ENCODE measurements at places on chromosomes 11 and 22.

GRCh38 chr11:895331-896110 is 15.1 kb downstream of the CHID1 start:
- DNase-seq: no peak

- no peak for DNase-seq
Measured at GRCh38 chr22:23613193-23613972, 18.7 kb downstream of the DRICH1 start.

DNA sequence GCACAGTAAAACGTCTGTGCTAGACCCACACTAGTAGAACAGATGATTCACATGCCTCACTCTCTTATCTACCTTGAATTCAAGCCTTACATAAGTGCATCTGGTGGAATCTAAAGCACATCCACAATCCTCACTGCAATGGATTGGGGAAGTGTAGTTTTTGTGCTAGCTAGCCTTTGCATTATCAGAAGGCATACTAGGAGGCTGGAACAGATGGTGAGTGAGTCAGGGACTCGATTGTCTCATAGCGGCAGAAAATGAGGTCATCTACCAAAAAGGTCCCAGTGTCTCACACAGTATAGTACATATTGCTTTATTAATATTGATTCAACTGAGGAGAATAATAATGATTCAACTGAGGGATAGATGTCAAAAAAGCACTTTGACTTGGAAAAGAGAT is 9.3 kb downstream of the MSANTD4 start:
- no peak for DNase-seq

- DNase-seq: no peak
Measured at GRCh38 chr22:37982938-37983859, 1.2 kb downstream of the SOX10 start.

GRCh38 chr11:78310500-78310909 is 107.1 kb downstream of the GAB2 start:
- DNase-seq: no peak

- DNase-seq: no peak
Measured at GRCh38 chr11:68008381-68009337, 1.5 kb upstream of the ALDH3B1 start.

DNA sequence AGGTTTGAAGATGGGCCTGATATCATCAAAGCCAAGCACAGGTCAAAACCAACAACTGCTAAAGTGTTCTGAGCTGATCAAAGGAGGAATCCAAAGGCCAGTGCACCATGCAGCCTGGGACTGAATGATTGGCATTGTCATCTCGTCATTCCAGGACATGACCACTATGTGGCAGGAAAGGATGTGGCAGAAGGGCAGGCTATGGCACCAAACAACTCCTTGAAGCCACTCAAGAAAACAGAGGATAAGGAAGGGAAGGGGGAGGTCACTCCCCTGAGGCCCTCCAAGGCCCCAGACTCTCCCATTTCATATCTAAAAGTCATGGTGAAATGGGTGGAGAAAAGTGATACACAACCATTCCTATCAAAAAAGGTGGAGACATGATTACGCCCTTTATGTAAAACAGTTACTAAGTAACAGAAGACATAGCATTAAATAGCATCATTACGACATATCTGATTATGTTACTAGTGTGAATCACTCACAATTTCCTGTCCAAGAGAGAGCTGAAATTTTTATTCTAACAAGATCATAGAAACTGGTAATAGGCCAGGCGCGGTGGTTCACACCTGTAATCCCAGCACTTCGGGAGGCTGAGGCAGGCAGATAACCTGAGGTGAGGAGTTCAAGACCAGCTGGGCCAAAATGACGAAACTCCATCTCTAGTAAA is 49.3 kb downstream of the AHNAK start:
- DNase-seq: no peak

DNA sequence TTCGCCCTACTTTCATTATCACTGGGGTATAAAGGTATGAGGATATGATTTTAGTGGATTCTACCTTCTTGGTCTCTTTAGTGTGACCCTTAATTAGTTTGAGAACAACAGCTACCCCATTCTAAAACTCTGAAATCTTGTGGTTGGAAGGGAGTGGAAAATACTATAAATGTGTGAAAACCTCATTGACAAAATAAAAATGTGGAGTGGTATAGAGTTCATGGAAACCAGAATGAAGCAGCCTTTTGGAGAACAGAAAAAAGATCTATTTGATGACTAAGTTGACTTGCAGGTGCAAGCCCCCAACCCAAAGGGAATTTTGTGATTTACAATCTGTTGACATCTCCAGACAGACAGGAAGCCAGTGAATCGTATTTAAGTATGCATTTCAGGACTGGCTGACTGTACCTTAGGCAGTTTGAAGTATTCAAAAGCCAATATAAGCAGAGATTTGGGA is 75.8 kb downstream of the GAS2 start:
- no peak for DNase-seq

- DNase-seq: no peak
Measured at GRCh38 chr11:67309166-67309565, 5.8 kb downstream of the SSH3 start.

DNA sequence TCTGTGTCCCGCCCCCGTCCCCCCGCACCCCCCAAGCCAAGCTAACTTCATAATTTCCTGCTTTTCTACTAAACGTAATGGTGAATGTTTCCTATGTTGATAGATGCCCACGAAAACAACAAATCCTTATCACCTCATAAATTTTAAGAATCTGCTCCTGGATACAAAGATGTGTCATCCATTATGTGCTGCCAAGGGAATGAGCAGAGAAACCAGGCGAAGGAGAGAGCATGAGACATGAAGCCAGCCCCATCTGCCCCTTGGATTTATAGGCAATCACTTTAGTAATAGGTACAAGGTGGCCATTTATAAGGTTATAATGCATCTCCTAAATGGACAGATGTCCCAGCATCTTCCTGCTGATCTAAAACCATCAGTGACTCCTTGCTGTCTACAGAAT is 30.3 kb downstream of the LAYN start:
- DNase-seq: no peak

GRCh38 chr11:109507836-109508561 is 86.0 kb downstream of the C11orf87 start:
- no peak for DNase-seq

GRCh38 chr22:38317995-38318715 is 922 bp upstream of the CSNK1E start:
- no peak for DNase-seq

- DNase-seq: no peak
Measured at GRCh38 chr22:19942157-19943081, 801 bp upstream of the TXNRD2 start.

DNA sequence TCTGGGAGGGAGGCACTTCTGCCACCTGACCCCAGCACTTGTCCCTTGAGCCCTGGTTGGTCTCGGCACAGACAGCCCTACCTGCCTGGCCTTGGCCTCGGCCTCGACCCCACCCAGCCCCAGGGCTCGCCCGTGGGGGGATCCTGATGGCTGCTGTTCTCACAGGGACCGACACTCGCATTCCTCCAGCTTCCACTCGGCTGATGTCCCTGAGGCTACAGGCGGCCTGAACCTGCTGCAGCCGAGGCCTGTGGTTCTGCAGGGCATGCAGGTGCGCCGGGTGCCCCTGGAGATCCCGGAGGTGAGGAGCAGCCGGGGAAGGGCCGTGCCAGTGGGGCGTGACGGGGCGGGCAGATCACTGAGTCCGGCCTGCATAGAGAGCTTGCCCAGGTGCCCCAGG is 5.1 kb downstream of the PCNX3 start:
- no peak for DNase-seq

DNA sequence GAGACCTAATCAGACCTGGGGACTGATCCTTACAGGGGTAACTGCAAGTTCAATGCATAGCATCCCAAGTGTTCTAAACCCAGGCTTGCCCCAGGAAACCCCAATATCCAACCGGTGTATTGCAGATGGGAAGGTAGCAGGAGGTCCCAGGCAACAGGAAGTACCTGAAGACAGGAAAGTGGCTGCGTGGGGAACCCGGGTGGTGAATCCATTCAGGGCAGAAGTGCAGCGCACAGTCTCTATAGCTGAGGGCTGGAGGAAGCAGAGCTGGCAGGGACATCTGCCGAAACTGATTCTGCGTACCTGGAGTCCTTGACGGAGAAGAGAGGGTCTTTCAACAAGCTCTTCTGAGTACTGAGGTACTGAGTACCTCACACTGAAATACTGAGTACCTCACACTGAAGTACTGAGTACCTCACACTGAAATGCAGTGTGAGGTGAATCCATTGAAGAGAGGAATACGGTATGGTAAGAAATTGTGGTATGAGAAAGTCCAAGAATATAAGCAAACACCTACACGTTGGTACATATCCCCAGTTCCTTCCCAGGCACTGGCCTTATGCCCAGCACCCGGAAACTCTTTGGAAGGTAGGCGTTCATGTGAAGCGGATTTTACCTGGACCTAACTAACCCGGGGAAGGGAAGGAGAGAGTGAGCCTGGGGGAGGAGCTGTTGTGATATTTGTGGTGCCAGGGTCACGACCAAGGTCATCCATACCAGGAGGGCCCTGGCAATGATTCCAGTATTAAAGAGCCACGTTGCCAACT is 20.1 kb downstream of the SCN4B start:
- no peak for DNase-seq

DNA sequence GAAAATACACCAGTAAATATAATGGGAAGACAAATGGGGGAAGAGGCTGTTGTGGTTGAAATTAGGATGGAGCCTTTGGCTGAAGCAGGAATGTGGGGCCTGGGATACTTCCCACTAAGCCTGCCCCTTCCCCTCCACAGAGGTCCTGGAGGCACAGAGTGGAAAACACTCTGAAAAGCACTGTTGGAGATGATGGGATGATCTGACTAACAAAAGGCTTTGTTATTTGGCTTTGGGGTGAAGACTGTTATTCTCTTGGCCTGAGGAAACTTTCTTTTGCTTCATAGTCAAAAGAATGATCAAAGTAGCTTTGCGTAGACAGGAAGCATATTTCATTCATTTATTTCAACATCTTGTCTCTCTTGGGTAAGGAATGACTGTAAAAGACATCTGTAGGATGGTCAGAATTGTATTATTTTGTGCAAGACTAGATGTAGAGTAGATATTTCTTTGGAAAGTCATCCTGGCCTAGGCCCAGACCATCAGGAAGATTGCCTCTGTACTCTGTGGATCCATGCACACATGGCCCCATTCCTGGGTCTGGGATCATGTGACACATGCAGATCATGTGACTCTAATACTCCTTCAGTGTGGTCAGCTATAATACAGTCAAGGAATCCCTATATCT is 111.4 kb downstream of the SPON1 start:
- no peak for DNase-seq

- no peak for DNase-seq
Measured at GRCh38 chr11:35419184-35419829, at the start of gene SLC1A2. Gene SLC1A2, minus strand, starts transcription at chr11:35419558. Its CDS starts 592 bp downstream, at chr11:35418966.

DNA sequence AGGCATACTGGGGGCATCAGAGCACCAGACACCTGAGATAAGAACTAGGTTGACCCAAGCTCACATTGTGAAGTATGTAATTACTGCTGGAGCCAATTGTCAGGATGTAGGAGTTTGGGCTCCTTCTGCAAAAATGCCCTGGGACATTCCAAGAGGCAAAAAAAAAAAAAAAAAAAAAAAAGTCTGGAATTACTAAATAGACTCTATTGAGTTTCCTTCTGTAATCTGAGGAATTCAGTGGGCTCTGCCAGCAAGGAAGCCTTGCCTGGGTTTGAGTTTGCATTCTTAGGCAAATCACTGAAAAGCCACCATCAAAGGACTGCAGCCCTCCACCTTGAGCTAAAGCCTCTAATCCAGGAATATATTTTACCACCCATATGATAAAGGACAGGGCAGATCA is 8.0 kb upstream of the CAVIN3 start:
- no peak for DNase-seq

DNA sequence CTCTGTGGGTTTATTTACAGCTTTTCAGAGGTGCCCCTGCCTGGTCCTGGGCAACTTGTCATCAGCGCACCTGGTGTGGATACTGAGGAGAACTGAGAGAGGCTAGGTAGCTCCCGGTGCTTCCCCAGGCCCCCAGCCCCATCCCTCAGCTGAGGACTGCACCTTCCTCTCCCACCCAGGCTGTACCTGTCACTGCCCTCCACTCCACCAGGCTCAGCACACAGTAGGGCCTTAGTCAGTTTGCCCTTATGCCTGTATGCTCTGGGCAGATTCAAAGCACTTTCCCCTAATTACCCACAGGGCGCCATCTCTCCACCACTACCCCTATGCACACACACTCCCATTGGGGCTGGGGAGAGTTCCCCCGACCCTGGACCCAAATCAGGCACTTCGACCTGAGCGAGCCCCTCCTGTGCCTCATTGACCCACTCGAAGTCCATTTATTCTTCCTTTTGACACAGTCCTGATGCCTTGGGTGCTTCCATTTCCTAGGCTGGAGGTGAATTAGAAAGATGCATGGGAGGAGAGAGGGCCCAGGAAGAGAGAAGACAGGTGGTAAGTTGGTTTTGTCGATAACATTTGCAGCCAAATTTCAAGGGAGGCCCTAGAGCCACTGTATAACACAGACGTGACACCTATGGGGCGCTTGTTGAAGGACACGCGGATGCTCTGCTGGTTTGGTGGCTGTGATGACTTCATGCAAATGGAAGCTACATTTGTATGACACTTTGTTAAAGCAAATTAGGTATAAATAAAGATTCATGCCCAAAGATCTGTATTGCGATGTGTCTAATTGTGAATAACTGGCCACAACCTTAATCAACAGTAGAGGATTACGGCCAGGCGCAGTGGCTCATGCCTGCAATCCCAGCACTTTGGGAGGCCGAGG is 13.8 kb upstream of the PICK1 start:
- no peak for DNase-seq

Data from stimulated activated CD8-positive, alpha-beta memory T cell treated with anti-CD3 and anti-CD28 coated beads, Interleukin-15, amount 100 ng/mL, for 1 hour (primary cell).